ENCODE measurements at places on chromosomes 13 and 19.

DNA sequence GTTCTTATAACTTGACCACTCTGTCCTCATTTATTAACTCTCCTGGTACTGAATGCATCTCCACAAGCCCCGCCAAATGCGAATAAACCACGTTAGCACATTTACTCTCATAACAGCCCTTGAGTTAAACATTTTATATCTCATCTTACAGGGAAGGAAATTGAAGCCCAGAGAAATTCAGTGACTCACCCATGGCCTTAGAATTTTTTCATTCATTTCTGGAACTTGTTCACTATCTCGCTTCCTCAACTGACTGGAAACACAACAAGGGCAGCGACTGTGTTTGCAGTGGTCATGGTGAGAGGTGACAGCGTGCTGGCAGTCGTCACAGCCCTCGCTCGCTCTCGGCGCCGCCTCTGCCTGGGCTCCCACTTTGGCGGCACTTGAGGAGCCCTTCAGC, 39.5 kb downstream of the SERP2 start:
- no peak for DNase-seq

- no peak for DNase-seq
Observed at GRCh38 chr13:49838989-49839388, 46.5 kb upstream of the KPNA3 start.

- DNase-seq = no peak
Observed at GRCh38 chr19:16274447-16274846, 50.2 kb upstream of the KLF2 start.

DNA sequence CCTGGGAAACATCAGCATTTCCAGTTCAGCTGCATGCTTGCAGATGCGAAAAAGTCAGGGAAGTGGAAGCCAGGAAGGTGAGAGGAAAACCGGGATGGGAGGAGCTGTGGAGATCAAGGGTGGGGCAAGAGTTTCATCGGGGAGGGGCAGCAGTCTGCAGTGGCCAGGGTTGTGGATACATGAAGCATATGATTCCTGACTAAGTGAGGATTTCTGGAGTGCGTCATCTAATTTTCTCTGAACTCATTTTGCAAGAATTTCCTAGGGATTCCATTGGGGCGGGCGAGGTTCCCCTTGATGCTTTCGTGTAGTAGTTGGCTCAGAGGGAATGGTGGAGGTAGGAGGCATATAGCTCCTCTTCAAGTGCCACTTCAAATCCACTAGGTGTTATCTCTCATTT, 344.1 kb upstream of the TMTC4 start:
- DNase-seq = no peak

GRCh38 chr19:56678205-56678604, 6.6 kb upstream of the ZNF835 start:
- peak; percentile 40 for DNase-seq

DNA sequence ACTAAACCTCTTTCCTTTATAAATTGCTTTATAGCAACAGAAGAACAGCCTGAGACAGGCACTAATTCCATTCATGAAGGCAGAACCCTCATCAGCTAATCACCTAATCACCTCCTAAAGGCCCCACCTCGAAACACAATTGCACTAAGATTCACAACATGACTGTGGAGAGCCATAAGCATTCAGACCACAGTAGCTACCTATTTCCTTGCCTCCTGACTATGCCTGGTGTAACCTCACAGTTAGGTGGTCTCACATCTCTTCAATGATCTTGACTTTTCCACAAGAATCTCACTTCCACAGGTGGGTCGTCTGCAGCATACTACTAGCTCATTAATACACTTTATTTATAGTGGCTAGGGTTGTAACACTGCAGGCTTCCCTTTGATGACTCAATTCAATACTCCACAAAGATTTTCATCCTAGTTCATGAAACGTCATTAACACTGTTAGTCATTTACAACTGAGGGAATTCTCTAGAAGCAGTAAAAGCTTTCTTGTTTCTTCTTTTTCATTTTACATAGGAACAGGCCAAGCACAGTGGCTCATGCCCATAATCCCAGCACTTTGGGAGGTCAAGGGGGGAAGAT, 27.1 kb downstream of the STK24 start:
- DNase-seq = no peak

GRCh38 chr13:24627946-24628345, 52.3 kb upstream of the ATP12A start:
- DNase-seq = no peak

- DNase-seq = no peak
Observed at GRCh38 chr13:107842562-107843180, 372.7 kb downstream of the LIG4 start.

DNA sequence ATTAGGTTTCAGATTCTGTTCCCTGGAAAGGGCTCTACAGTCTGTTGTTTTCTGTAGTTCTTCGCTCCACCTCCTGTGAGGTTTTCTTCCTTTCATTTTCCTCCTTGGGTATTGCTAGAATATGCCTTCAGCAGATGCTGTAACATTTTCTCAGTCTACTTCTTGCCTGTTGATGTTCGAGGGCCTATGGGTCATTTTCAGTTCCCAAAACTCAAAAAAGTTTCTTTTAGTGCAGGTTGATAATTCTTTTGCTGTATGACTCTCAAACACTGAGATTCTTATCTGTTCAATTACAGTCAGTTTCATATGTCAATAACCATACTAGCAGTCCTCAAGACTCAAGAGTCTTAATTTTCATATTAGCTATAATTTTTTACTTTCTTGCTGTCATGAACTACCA, 268.3 kb downstream of the RFC3 start:
- DNase-seq = no peak

DNA sequence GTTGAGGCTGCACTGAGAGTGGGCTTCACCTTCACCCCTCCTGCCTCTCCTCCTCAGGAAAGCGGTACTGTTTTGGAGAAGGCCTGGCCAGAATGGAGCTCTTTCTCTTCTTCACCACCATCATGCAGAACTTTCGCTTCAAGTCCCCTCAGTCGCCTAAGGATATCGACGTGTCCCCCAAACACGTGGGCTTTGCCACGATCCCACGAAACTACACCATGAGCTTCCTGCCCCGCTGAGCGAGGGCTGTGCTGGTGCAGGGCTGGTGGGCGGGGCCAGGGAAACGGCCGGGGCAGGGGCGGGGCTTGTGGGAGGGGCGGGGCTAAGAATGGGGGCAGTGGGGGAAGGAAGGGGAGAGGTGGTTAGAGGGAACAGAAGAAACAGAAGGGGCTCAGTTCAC, 7.5 kb downstream of the CYP2A13 start:
- no peak for DNase-seq

DNA sequence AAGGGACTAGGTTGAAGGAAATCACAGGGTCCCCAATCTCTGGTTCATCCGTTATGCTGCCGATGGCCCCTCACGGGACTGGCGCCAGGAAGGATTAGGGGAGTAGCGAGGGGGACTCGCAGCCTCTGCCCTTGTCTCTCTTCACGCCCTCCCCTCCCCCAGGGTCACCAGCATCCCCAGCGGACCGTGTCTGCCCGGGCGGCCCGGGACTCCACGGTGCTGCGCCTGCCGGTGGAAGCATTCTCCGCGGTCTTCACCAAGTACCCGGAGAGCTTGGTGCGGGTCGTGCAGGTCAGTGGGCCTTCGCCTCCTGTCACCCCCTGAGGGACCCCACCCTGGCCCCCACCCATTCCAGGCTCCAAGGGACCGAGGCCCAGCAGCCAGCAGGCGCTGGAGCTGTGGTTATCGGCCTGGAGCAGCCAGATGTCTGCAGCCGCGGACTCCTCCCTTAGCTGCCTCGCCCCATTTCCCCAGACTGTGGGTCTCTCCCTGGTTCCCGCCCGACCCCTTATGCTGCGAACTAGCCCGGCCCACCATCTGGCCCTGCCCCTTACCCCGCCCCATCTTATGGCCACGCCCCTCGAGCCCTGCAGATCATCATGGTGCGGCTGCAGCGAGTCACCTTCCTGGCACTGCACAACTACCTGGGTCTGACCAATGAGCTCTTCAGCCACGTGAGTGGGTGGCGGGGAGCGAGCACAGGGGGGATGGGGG, 5.4 kb downstream of the PNPLA6 start:
- DNase-seq = no peak

DNA sequence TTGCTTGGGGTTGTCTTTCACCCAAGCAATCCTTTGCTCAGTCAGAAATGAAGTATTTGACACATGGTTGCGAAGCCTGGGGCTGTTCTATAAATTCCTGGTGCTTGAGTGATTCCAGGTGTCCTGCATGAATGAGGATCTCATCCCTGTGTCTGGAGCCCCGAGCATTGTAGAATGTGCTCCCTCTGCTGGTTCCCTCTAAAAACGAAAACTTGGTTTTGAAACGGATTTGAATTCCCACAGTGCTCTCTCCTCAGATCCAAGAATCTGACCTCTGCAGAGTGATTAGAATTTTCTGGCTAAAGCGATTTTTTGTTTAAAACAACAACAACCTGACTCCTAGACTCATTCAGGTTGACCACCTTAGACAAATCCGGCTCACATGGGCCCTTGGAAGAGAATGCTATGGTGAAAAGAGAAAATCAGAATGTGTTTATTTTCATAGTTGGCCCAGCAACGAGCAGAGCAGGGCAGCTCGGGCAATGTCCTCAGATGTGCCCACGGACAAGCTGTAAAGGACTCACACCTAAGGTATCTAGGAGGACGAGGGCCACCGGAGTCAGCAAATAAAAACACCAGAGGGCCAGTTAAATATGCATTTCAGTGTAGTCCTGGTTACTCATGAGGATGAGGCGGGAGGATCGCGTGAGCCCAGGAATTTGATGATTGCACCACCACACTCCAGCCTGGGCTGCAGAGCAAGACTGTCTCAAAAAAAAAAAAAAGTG, 8.7 kb upstream of the ATP12A start:
- DNase-seq = no peak

DNA sequence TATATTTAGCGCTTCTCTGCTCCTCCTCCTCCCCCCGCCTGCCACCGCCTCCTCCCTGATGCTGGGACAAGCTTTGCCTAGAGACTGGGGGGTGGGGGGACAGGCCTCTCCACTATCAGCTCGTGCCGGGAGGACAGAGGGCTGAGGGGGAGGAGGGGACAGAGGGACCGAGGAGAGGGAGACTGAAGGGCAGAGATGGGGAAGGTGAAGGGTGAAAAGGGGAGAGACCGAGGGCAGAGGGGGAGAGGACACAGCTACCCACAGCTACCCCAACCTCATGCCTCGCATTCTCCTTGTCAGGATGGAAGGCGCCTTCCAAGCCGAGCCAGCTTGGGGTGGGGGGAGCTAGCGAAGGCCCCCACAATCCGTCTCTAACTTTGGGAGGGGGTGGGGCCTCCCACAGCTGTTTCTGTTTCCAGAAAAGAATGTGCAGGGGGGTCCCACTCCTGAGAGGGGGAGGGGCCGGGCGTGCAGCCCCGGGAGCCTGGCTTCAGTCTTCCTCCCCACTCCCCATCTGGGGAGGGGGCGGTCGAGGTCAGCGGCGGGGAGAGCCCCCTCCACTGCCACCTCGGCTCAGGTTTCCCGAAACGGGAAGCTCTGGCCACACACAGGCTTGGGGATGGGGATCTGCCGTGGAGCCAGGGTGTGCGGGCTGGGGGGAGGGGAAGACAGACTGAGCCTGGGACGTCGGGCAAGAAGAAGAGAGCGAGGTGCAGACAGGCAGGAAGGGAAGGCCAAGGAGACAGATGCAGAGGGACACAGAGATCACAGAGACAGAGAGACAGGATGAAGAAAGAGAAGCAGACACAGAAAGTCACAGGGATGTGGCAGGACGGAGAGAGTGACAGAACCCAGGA, 1.6 kb downstream of the DACT3 start:
- DNase-seq = peak; percentile 40

DNA sequence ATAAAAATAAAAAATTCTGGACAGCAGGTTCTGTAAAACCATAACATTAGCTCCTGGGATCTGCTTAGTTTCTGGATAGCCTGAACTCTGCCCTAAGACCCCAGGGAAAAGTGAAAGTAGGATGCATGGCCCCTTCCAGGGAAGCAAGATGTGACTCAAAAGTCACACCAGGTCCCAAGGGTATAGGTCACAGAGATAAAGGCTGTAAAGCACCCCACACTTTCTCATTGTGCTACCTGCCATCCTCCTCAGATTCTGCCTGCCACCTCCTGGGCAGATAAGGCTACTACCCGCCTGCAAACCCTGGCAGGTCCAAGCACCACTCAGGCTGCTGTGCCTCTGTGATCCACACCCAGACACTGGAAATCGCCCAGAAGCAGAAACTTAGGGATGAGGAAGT, 20.6 kb downstream of the FFAR2 start:
- DNase-seq = peak; percentile 7

DNA sequence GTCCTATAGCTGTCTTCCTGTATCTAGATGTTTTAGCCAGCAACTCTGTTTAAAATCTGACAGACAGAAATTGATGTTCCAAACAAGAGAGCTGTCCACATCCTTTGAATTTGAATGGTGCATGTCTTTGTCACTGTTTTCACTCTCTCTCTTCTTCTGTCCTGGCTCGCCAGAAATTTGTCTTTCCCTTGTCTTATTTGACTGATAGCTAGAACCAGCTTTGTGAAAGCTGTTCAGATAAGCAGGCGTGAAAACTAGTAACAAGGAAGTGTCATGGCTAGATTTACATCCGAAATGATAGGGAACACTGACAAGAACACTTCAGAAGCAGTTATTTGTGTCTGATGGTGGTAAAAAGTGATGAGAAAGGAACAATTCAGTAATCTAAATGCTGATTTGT, 354.9 kb upstream of the SLITRK1 start:
- DNase-seq = no peak

DNA sequence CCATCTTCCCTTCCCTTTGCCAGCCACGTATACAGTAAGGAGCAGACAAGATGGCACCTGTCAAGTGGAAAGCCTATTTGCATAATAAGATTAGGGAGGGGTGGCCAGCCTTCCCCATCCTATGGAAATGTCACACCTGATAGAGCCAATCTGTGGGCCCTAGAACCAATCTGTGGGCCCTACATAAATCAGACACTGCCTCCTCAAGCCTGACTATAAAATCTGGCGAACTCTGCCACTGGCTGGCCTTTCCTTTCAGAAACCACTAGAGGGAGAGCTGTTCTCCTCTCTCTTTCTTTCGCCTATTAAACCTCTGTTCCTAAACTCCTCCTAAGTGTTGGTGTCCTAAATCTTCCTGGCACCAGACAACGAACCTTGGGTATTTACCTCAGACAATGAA, 231.5 kb upstream of the KLHL1 start:
- no peak for DNase-seq

GRCh38 chr13:106407338-106407737, 128.1 kb downstream of the EFNB2 start:
- no peak for DNase-seq

- DNase-seq = no peak
Observed at GRCh38 chr13:97853550-97853949, 99.9 kb upstream of the IPO5 start.

DNA sequence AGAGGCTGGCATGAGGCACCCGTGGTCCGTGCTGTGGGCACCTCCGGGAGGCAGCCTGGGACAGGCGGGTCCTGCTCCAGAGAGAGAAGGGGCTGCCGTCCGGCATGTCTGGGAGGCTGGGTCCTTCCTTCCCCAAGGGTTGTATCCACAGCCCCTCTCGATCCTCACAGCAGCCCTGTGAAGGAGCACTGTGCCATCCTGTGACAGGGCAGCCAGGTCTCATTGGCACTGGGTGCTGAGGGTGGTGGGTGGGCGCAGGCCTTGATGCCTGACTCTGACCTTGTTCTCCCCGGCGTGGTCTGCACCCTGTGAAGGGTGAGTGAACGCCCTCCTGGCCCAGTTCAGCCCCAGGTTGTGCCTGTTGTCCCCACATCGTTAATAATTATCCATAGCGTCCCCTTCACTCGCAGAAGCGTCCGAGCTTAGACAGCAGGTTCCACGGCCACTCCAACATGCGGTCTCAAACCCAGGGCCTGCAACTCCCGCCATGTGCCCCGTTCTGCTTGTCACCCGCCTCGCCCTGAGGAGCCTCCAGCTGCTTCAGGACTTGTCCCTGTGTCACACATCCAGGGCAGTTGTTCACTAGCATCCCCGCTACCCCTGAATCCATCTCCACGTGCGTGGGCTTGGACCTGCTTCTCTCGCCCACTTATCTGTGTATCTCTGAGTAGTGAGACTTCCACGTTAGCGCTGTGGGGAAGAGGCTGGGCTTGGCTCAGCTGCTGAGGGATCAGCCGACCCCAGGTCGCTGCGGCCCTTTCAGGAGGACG, 10.6 kb downstream of the ATP11A start:
- no peak for DNase-seq

Data from nucleus accumbens (tissue), 56 donors.